ENCODE measurements at places on chromosomes 2 and 18.

GRCh38 chr18:32801228-32801627, 28.4 kb upstream of the KLHL14 start:
- no peak for DNase-seq

DNA sequence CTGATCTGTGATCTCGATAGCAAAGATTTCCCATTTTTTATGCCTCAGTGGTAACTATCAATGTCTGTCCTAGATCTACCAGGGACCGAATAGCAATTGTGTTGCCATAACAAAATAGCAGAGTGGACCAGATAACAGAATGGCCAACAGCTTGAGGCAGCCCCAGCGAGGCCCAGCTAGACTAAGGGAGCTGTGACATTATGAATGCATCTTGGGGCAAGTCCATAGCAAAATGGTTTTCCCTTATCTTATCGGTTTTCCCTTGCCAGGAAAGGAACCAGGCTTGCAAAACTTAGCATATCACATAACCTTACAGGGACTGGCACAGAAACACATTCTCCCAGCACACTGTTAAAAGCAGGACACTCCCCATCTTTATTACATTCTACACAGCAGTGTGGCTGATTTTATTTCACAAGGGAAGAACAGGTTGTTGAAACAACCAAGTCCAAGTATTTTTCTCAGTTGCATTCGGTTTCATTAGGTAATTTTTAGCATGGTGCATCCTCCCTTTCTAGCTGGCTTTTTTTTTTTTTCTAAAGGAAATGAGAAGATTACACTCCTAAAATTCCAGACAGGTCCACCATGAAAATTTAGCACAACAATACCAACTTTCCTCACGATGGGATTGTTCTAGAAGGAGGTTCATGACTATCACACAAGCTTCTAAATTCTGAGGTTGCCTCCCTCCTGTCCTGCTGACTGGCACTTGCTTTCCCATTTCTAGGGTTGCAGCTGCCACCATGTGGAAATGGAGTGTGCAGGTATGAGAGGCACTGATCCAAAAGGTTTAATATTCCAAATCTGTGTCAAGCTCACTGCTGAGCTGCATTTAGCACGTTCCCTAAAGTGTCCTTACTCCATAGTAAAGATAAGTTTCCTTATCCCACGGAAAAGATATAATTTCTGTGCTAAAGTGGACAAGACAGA, 97.0 kb upstream of the SLC35G4 start:
- no peak for DNase-seq

- peak; percentile 54 for DNase-seq
Observed at GRCh38 chr2:72917138-72917876, at the start of gene EMX1. TSS of gene EMX1 (plus strand) at chr2:72917519. CDS start at chr2:72917853, 334 bp downstream.

DNA sequence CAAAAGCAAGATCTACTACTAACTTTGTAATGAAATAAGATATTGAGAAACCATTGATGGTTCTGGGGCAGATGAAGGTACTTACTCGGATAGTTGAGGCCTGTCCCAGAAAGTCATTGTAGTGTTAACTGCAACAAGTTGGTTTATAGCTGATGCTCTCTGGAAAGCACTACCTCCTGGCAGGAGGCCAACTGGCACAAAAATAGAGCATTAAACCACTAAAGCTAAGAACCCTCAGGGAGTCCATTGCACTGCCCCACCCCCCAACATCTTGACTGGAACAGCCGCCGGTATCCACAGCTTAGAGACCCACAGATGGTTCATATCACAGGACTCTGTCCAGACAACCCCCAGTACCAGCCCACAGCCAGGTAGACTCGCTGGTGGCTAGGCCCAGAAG, 552.5 kb upstream of the CRIM1 start:
- DNase-seq = no peak

GRCh38 chr18:37571266-37571665, 5.7 kb upstream of the CELF4 start:
- no peak for DNase-seq

GRCh38 chr2:12076810-12077209, 330.4 kb downstream of the LPIN1 start:
- peak; percentile 40 for DNase-seq

Data from NCI-H2029 (cell line).